CD4-positive, CD25-positive, alpha-beta regulatory T cell (primary cell): ENCODE measurements at places on chromosomes 5 and 9.

DNA sequence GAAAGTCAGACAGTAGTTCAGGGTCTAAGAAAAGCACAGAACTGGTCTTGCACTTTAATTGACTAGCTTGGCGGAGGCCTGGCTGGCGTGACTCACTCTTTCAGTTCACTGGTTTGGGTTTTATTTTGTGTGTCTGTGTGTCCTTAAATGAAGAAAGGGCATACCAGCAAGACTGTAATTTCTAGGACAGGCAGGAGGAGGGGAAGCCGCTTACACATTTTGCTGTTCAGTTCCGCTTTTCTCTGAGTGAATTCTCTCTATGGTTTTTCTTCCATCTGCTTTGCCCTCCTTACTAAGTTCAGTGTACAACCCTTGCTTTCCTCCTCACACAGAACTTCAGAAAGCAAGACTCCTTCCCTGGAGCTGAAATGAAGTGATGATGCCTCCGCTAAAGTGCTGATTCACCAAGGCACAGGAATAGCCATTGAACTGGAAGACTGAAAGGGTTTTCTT is 150.8 kb downstream of the MEF2C start:
- no peak overlapping the region for H3K4me3 ChIP-seq
- no peak for DNase-seq
- H3K36me3 ChIP-seq: no peaks in the 10 kb centered on the region
- no peaks in the 10 kb centered on the region for H3K4me1 ChIP-seq

GRCh38 chr9:91817493-91818224 is 132.4 kb downstream of the ROR2 start:
- H3K4me3 ChIP-seq: no peak overlapping the region
- no peaks in the 10 kb centered on the region for H3K36me3 ChIP-seq
- H3K4me1 ChIP-seq: no peaks in the 10 kb centered on the region
- H3K27ac ChIP-seq: no peak overlapping the region

GRCh38 chr9:37650299-37650872 is 368 bp upstream of the FRMPD1 start:
- peaks cover 7% of the 10 kb centered on the region for H3K4me1 ChIP-seq
- no peak overlapping the region for H3K27ac ChIP-seq
- H3K4me3 ChIP-seq: no peak overlapping the region
- DNase-seq: no peak
- H3K27me3 ChIP-seq: peaks cover 45% of the 10 kb centered on the region

- H3K36me3 ChIP-seq: no peaks in the 10 kb centered on the region
- no peaks in the 10 kb centered on the region for H3K4me1 ChIP-seq
- H3K4me3 ChIP-seq: no peak overlapping the region
- no peaks in the 10 kb centered on the region for H3K27me3 ChIP-seq
- no peak for DNase-seq
Measured at GRCh38 chr9:2427120-2427891, 194.3 kb upstream of the VLDLR start.

DNA sequence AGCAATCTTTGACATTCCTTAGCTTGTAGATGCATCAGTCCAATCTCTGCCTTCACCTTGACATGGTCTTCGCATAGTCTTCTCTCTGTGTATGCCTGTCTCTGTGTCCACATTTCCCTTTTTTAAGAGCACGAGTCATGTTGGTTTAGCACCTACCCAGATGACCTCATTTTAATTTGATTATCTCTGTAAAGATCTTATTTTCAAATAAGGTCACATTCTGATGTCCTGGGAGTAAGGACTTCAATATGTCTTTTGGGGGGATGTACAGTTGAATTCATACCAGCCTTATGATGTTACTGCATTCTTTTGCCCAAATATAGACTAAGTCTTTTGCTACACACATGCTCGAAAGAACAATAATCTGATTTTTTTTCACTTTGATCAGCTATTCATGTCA is 6.9 kb downstream of the KCTD16 start:
- H3K4me1 ChIP-seq: no peaks in the 10 kb centered on the region
- peaks cover 4% of the 10 kb centered on the region for H3K27me3 ChIP-seq
- no peak overlapping the region for H3K4me3 ChIP-seq
- DNase-seq: no peak
- no peak overlapping the region for H3K27ac ChIP-seq

DNA sequence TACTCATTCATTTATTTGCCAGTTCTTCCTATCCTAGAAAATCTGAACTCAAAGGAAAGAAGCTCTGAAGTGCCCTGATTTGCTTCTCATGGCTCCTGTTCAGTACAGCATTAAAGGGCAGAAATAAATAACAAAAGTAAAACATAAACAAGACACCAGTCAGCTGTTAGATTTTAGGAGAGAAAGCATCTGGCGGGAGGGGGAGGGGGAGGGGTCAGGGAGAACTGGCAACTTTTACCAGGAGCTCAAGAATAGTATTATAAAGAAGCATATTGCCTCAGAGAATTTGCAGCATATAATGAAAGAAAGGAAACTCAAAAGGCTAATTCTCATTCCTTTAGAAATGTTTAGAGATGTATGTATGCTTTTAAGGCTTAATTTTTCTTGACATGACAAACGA is 68.1 kb downstream of the SEMA6A start:
- no peak overlapping the region for H3K27ac ChIP-seq
- no peaks in the 10 kb centered on the region for H3K36me3 ChIP-seq
- no peaks in the 10 kb centered on the region for H3K4me1 ChIP-seq
- H3K4me3 ChIP-seq: no peak overlapping the region

GRCh38 chr5:146643776-146644175 is 127.8 kb upstream of the GPR151 start:
- no peaks in the 10 kb centered on the region for H3K4me1 ChIP-seq
- no peaks in the 10 kb centered on the region for H3K27me3 ChIP-seq
- no peak for DNase-seq
- no peak overlapping the region for H3K4me3 ChIP-seq
- H3K36me3 ChIP-seq: no peaks in the 10 kb centered on the region

- H3K27ac ChIP-seq: no peak overlapping the region
- H3K27me3 ChIP-seq: no peaks in the 10 kb centered on the region
- no peaks in the 10 kb centered on the region for H3K4me1 ChIP-seq
- no peak overlapping the region for H3K4me3 ChIP-seq
- no peak for DNase-seq
- no peaks in the 10 kb centered on the region for H3K36me3 ChIP-seq
Measured at GRCh38 chr9:105259731-105260612, 15.5 kb downstream of the SLC44A1 start.

DNA sequence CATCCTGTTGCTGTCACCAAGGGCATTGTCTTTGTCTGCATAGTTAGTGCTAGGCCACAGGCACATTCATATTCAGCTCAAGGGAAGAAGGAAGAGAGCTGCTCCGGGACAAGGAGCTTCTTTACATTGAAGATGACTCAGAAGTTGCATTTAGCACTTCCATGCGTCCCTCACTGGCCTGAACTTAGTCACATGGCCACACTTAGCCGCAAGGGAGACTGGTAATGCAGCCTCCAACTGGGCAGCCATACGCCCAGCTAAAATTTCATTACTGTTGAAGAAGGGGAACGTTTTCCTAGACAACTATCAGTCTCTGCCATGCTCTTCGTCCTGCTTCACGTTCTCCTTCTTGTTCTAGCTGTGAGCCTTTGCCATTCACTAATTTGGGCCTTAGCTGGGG is 20.0 kb downstream of the ACTL7B start:
- H3K27me3 ChIP-seq: peaks cover under 1% of the 10 kb centered on the region
- no peaks in the 10 kb centered on the region for H3K4me1 ChIP-seq
- no peak overlapping the region for H3K4me3 ChIP-seq
- no peak for DNase-seq
- no peaks in the 10 kb centered on the region for H3K36me3 ChIP-seq

GRCh38 chr9:13022756-13023155 is 247.9 kb downstream of the LURAP1L start:
- H3K4me1 ChIP-seq: no peaks in the 10 kb centered on the region
- H3K27me3 ChIP-seq: no peaks in the 10 kb centered on the region
- H3K36me3 ChIP-seq: no peaks in the 10 kb centered on the region
- no peak for DNase-seq

- H3K4me1 ChIP-seq: peaks cover 48% of the 10 kb centered on the region
- no peaks in the 10 kb centered on the region for H3K27me3 ChIP-seq
- no peak overlapping the region for H3K4me3 ChIP-seq
- no peaks in the 10 kb centered on the region for H3K36me3 ChIP-seq
- DNase-seq: no peak
Measured at GRCh38 chr9:69171517-69171916, 2.6 kb upstream of the TJP2 start.

- H3K27me3 ChIP-seq: no peaks in the 10 kb centered on the region
- no peak overlapping the region for H3K4me3 ChIP-seq
- DNase-seq: no peak
- no peaks in the 10 kb centered on the region for H3K4me1 ChIP-seq
- H3K27ac ChIP-seq: no peak overlapping the region
- no peaks in the 10 kb centered on the region for H3K36me3 ChIP-seq
Measured at GRCh38 chr9:79362100-79363081, 209.4 kb upstream of the TLE4 start.

GRCh38 chr5:83636156-83636555 is 84.5 kb downstream of the HAPLN1 start:
- no peaks in the 10 kb centered on the region for H3K36me3 ChIP-seq
- no peak for DNase-seq
- H3K4me1 ChIP-seq: no peaks in the 10 kb centered on the region
- H3K27me3 ChIP-seq: no peaks in the 10 kb centered on the region
